ENCODE measurements at places on chromosomes 1 and 21.
A peak's percentile ranks its signal among the peaks of the same experiment; 100 is the strongest.

- DNase-seq, result no peak
Measured at GRCh38 chr1:5865774-5866173, 126.5 kb downstream of the NPHP4 start.

- DNase-seq, result no peak
Measured at GRCh38 chr1:202221911-202222909, 28.6 kb downstream of the LGR6 start.

GRCh38 chr21:43194303-43195120, 25.7 kb downstream of the CRYAA start:
- no peak for DNase-seq

GRCh38 chr1:185044387-185044786, 971 bp upstream of the RNF2 start:
- DNase-seq, result no peak

GRCh38 chr1:116881879-116882520, 27.7 kb upstream of the PTGFRN start:
- DNase-seq, result no peak

DNA sequence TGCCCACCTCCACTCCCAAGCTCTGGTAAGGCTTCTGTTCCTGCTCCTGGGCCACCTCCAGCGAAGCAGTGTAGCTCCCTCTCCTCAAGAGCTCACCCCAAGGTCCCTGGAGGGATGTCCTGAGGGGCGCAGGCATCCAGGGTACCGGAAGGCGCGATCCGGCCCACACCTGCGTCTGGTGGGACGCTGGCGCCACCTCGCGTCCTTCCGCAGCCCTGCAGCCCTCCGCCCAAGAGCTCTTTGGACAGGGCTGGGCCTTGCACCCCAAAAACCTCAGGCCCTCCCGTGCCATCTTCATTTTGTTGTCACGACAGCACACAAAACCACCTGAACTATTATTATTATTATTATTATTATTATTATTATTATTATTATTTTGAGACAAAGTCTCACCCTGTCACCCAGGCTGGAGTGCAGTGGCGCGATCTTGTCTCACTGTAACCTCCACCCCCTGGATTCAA, 49.2 kb upstream of the PAX7 start:
- DNase-seq, result no peak

- DNase-seq, result no peak
Measured at GRCh38 chr1:40808444-40808843, 24.9 kb downstream of the KCNQ4 start.

DNA sequence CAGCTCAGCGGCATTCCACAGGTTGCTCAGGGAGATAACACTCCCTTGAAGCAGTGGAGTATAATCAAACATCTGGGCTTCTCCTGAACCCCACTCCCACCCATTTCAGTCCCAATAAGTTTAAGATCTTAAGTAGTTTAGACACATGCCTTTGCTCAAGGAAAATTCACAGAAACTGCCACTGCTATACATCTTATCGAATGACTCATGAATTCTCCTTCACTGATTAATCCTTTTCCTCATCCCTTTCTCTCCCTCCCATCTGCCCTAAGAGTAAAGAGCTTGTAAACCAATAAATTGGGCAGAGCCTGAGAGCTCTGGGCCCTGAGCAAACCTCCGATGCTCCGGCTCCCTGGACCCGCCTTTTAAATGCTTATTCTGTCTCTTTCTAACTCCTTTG, 10.2 kb downstream of the VN1R5 start:
- no peak for DNase-seq

GRCh38 chr1:5451671-5452070, 540.6 kb downstream of the NPHP4 start:
- DNase-seq, result no peak

- DNase-seq, result peak; percentile 32
Measured at GRCh38 chr1:36161641-36162531, 5.9 kb downstream of the MAP7D1 start.

GRCh38 chr21:46082963-46083790, 14.7 kb upstream of the COL6A2 start:
- no peak for DNase-seq

DNA sequence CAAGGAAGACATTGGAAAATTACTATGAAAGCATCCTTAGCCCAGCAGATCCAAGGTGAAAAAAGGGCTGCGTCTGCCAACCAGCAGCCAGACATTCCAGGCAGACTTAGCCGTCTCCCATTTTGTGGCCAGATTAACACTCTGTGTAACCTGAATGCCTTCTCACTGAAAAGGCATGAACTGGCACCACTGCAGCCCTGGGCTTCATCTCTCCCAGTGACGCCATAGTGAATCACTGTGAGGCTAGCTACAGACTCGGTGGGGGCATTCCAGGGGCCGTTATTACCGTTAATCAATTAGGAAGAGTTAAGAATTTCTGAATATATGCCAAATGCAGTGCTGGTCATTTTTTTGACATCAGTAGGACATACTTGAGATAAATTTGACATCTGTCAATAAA, 627.4 kb downstream of the LMO4 start:
- peak; percentile 16 for DNase-seq

GRCh38 chr21:41236352-41236973, 68.5 kb downstream of the BACE2 start:
- no peak for DNase-seq

- no peak for DNase-seq
Measured at GRCh38 chr1:6211731-6212130, 5.8 kb downstream of the RNF207 start.

DNA sequence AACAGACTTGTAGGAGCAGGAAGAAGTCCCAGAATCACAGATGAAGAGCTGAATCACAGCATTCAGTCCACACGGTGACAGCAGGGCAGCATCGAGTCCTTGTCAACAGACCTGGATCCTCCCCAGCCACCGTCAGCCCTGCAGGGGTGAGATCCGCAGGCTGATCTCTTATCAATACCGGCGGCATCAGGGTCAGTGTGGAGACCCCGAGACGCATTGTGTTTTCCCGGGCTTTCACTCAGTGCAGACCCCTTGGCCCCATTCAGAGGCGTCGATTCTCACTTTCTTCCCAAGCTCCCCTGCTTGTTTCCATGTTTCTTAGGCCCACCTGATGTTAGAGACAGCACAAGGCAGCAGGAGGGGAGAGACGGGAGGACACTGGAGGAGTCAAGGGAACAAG, 609.6 kb downstream of the PTPRU start:
- no peak for DNase-seq

- DNase-seq, result no peak
Measured at GRCh38 chr1:85283475-85284199, 7.2 kb upstream of the BCL10 start.

GRCh38 chr1:150493175-150493574, 6.0 kb downstream of the TARS2 start:
- DNase-seq, result no peak

DNA sequence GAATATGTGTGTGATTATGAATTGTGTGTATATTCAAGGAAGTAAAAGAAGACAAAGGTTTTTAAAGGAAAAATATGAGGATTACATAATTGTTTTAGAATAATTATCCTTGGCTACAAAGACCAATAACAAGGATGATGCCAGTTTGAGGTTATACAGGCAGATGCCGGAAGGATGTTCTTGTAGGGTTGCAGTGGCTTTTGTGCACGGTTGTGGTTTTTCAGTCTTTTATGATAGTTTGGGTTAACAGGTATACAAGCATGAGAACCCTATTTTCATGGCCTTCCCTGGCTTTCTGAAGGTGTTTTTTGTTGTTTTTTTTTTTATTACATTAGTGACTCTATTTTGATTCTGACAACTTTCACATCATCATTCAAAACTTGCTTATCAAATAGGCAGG, 4.9 kb downstream of the CR2 start:
- DNase-seq, result no peak

DNA sequence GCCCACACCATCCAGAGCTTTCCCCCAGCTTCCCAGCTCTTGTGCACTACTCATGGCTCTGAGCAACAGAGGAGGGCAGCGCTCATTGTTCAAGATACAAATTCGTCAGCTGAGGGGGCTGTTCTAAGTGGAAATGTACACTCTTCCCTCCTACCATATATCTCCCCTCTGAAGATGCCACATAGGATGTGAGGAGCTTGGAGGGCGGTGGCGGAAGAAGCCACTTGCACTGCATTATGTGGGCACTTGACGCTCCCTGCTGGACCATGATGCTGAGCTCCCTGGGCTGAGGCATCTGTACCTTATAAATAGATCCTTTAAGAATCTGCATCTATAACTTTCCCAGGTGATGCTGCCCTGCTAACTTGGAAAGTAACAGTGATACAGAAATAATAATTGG, 477.6 kb upstream of the DEPDC1 start:
- no peak for DNase-seq

- no peak for DNase-seq
Measured at GRCh38 chr21:43034826-43035225, 40.8 kb downstream of the CBS start.

GRCh38 chr1:45800899-45801298, 2.5 kb upstream of the MAST2 start:
- DNase-seq, result no peak

- DNase-seq, result no peak
Measured at GRCh38 chr1:209648931-209649776, 3.1 kb downstream of the LAMB3 start.

GRCh38 chr1:80629304-80629837, 1171.4 kb upstream of the ADGRL2 start:
- DNase-seq, result no peak

DNA sequence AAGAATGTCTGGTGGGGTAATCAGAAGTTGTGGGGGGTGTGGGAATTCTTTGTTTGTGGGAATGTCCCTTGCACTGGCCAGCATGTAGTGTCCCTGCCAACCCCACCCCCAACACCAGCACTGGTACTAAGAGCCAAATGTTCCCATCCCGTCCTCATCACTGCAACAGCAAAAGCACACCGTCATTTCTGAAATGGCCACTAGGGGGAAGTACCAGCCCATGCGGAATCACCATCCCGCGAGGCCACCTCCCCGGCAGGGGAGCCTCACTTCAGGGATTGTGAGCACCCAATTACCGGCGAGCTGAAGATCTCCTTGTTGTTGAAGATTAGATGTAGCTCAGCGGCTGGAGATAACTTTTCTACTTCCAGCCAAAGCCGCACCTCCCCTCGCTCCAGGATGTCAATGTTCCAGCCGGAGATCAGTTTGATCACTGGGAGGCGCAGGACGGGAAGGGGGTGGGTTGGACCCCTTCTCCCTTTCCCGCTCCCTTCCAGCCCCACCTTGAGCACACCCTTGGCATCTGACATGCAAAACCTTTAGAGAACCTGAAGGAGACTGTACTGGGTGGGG, 41.0 kb downstream of the MYOM3 start:
- peak; percentile 58 for DNase-seq

- DNase-seq, result no peak
Measured at GRCh38 chr1:81230983-81231728, 569.6 kb upstream of the ADGRL2 start.

GRCh38 chr1:61395146-61395800, 312.9 kb downstream of the NFIA start:
- DNase-seq, result no peak

DNA sequence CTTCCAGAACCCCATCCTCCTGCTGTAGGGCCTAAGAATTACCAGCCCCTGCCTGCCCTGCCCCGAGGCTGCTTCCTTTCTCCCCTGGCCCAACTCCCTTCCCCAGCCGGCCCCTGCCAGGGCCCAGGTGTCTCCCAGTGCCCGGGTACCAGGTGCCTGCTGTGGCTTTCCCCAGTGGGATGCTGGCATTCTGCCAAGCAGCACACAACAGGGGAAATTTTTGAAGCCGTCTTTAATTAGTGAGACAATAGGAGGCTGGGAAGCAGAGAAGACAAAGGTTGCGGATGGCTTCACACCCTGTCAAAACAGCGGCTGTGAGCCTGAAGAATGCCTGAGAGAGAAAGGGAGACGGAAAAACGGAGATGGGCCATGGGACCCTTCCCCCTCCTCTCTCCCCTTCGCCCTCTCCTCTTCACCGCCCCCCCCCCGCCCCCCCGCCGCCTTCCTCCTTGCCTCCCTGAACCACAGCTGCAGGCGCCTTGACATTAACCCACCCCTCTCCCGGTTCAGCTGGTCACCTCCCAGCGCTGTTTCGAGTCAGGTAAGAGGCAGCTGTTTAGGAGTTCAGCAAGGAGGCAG, 33.6 kb downstream of the LRRN2 start:
- DNase-seq, result no peak

- no peak for DNase-seq
Measured at GRCh38 chr1:102732927-102733326, 375.4 kb downstream of the COL11A1 start.

- DNase-seq, result no peak
Measured at GRCh38 chr1:69081668-69082067, 486.1 kb upstream of the LRRC7 start.

- DNase-seq, result no peak
Measured at GRCh38 chr1:98437011-98437410, 224.5 kb upstream of the SNX7 start.

All from substantia nigra (tissue), 51 donors.